ENCODE measurements at places on chromosomes 12 and 14. TPM values are rescaled to one million over a fixed set of nuclear protein-coding genes. Genes with fewer than 3 reads are reported as not detected.

SOAT2 gene
- 5.9 TPM for total RNA-seq

GRCh38 chr14:35551081-35551480, 17.1 kb downstream of the INSM2 start:
- H3K4me3 ChIP-seq, result no peak overlapping the region
- H3K36me3 ChIP-seq, result no peaks in the 10 kb centered on the region
- DNase-seq, result no peak
- H3K27me3 ChIP-seq, result no peaks in the 10 kb centered on the region
- no peak overlapping the region for H3K27ac ChIP-seq

DNA sequence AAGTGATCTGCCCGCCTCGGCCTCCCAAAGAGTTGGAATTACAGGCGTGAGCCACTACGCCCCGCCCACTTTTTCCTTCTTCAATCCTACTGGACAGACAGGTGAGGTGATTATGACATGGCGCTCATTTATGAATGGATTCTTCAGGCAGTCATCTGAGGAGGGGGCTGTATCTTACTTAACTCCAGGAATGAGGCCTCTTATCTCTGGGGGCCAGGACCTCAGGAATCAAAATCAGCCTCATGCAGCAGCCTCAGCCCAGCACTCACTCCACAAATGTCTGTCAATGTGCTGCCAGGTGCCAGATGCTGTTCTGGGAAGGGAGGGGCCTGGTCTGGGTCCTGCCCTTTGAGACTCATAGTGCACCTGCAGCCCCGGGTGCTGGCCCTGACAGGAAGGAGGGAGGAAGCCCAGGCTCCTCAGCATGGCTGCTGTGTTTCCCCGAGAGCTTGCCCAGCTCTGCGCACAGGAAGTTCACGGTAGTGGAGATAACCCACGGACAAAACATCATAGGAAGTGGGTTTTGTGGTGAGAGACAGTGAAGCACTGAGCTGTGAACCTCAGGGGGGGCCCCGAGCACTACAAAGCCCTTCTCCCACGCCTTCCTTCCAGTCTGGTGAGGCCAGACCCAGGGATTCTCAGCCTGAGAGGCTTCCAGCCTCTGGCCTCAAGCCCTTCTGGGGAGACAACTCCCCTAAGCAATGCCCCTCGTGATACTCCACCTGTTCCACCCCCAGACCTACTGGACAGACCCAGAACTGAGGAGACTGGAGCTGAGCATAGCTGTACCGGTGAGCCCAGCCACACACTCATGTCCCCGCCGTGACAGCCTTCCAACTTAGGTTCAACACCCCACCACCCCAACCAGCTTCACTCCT, 22.3 kb downstream of the GALNT6 start:
- H3K27me3 ChIP-seq, result no peaks in the 10 kb centered on the region
- peak overlapping the region; percentile 83 for H3K27ac ChIP-seq
- DNase-seq, result peak; percentile 97
- peaks cover 44% of the 10 kb centered on the region for H3K36me3 ChIP-seq
- peaks cover 58% of the 10 kb centered on the region for H3K4me1 ChIP-seq

DNA sequence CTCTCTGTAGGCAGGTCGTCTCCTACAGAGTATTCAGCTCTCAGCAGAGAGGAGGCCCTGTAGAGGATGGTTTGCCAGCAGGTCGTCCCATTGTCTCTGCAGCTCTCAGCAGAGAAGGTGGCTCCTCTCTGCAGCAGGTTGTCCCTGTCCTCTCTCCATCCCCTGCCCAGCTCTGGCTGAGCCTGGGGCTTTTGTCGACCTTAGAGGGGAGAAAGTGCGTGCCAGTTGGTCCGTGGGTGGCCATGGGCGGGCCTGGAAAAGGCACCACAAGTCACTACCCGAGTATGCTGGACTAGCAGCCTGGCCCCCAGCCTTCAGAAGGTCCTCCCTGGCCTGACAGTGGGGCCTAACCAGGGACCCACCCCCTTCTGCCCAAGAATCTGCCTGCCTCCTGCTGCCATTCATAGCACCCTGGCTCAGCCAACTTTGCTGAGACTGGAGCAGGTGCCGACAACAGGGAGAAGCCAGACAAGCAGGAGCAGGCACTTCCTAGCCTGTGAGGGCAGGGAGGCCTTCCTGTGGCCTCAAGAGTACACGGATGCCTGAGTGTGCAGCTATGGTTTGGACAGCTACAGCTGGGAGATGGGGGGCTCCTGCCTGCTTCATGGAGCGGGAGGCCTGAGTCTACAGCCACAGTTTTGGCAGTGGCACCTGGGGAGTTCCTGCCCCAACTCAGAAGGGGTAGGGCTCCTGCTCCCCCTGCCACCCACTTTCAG, 59.7 kb upstream of the KCNH3 start:
- H3K4me1 ChIP-seq, result peaks cover 14% of the 10 kb centered on the region
- H3K36me3 ChIP-seq, result no peaks in the 10 kb centered on the region

GRCh38 chr14:96263347-96264199, 7.6 kb downstream of the BDKRB1 start:
- DNase-seq, result no peak
- peaks cover 25% of the 10 kb centered on the region for H3K27me3 ChIP-seq
- H3K36me3 ChIP-seq, result no peaks in the 10 kb centered on the region
- H3K4me3 ChIP-seq, result no peak overlapping the region
- no peaks in the 10 kb centered on the region for H3K4me1 ChIP-seq

GRCh38 chr12:66132408-66132807, 1.9 kb upstream of the LLPH start:
- H3K27me3 ChIP-seq, result no peaks in the 10 kb centered on the region
- no peak overlapping the region for H3K27ac ChIP-seq
- DNase-seq, result no peak
- H3K4me3 ChIP-seq, result no peak overlapping the region
- H3K36me3 ChIP-seq, result peaks cover 34% of the 10 kb centered on the region

GRCh38 chr12:100199023-100199346, 1.6 kb upstream of the ACTR6 start:
- no peaks in the 10 kb centered on the region for H3K27me3 ChIP-seq
- H3K36me3 ChIP-seq, result peaks cover 23% of the 10 kb centered on the region
- peak overlapping the region; percentile 99 for H3K27ac ChIP-seq
- peaks cover 37% of the 10 kb centered on the region for H3K4me1 ChIP-seq

DNA sequence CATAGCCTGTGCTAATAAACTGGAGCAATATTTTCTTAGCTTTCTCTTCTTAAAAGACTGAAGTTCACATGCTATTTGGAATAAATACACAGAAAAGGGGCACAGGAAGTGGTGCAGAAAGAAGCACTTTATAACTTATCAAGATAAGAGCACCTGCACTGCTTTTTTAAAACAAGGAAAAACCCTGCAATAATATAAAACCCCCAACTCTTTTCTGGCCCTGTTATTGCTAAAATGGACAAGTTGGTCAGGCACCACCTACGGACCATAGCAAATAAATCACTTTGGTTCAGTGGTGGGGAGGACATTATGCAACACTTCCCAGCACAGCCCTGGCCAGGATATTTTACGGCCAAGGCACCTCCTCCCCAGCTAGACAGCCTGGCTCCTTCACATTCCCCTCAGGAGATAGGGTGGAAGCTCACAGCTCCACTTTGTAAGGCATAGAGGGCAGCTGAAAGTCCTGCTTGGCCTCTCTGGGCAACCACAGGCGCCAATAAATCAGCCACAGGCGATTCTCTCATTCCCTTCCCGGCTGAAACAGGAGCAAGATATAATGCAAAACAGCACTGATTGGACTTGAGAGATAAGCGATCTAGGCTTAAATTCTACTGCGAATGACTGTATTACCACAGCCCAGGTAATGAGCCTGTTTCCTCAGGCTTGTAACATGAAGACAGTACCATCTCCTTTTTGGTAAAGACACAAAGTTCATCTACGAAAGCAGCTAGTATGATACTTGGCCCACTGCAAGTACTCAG, 2.0 kb downstream of the ZBTB25 start:
- H3K27me3 ChIP-seq, result no peaks in the 10 kb centered on the region
- H3K4me3 ChIP-seq, result peak overlapping the region; percentile 91
- peak overlapping the region; percentile 99 for H3K27ac ChIP-seq
- H3K36me3 ChIP-seq, result peaks cover 56% of the 10 kb centered on the region
- peak; percentile 49 for DNase-seq

GRCh38 chr14:42149609-42150261, 543.1 kb downstream of the LRFN5 start:
- no peak for DNase-seq
- H3K4me1 ChIP-seq, result no peaks in the 10 kb centered on the region
- no peaks in the 10 kb centered on the region for H3K27me3 ChIP-seq
- no peak overlapping the region for H3K4me3 ChIP-seq
- no peaks in the 10 kb centered on the region for H3K36me3 ChIP-seq
- H3K27ac ChIP-seq, result no peak overlapping the region

All from activated CD8-positive, alpha-beta memory T cell treated with anti-CD3 and anti-CD28 coated beads, Interleukin-2, amount 10 ng/mL, durations not matched to agents 7 days and 5 days (primary cell).